A549 treated with CORT108297 at 1 μM for 4 hours (cell line): ENCODE measurements at places on chromosomes 2 and 18. TPM values are rescaled to one million over a fixed set of nuclear protein-coding genes. Genes with fewer than 3 reads are reported as not detected.

SLC5A7 gene
- not detected in 5 replicates for total RNA-seq

MBP gene
- 20.7 to 29.7 TPM (median 23.3 TPM) in 5 replicates for total RNA-seq

CLK1 gene
- 37.4 to 50.3 TPM (median 39.2 TPM) in 5 replicates for total RNA-seq

PECR gene
- 14.9 to 16.7 TPM (median 15.9 TPM) in 5 replicates for total RNA-seq

ASPRV1 gene
- 0.14 to 0.43 TPM (median 0.23 TPM) in 5 replicates for total RNA-seq

OSBPL1A gene
- 9.9 to 15.1 TPM (median 11.5 TPM) in 5 replicates for total RNA-seq

DSC3 gene
- total RNA-seq = 1.2 to 2.2 TPM (median 1.7 TPM) in 5 replicates
